Astrocyte of the hippocampus (primary cell): ENCODE measurements at places on chromosomes 4 and X.

DNA sequence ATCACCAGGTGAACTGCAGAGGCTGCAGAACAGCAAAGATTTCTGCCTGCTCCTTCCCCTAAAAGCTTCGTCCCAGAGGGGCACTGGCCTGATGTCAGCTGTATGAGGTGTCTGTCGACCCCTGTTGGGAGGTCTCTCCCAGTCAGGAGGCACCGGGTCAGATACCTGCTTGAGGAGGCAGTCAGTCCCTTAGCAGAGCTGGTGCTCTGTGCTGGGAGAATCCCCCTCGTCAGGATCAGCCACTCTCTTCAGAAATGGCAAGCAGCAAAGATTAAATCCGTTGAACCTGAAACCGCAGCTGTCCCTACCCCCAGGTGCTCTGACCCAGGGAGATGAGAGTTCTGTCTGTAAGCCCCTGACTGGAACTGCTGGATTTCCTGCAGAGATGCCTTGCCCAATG lies 1166.3 kb upstream of the ADGRL3 start:
- DNase-seq, result no peak

DNA sequence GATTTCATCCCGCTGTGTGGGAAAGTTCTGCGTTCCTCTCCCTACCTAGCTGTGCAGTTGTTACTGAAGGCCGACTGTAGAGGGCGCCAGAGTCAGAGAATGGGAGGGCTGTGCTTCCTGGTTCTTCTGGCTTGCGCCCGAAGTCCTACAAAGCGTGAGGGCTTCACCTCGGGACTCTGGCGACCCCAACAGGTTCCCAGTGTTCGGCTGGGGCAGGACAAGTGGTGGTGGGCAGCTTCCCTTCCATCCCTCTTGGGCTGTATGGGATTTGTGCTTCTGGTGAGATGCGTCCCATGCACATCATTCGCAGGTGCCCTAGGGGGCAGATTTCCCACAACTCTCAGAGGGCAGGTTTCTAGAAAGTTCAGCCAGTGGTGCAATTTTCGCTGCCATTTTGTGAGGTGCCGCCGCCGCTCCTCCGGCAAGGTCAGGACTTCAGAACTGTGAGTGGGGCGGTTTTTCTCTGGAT lies 27.3 kb downstream of the CT45A1 start:
- peak; percentile 6 for DNase-seq

DNA sequence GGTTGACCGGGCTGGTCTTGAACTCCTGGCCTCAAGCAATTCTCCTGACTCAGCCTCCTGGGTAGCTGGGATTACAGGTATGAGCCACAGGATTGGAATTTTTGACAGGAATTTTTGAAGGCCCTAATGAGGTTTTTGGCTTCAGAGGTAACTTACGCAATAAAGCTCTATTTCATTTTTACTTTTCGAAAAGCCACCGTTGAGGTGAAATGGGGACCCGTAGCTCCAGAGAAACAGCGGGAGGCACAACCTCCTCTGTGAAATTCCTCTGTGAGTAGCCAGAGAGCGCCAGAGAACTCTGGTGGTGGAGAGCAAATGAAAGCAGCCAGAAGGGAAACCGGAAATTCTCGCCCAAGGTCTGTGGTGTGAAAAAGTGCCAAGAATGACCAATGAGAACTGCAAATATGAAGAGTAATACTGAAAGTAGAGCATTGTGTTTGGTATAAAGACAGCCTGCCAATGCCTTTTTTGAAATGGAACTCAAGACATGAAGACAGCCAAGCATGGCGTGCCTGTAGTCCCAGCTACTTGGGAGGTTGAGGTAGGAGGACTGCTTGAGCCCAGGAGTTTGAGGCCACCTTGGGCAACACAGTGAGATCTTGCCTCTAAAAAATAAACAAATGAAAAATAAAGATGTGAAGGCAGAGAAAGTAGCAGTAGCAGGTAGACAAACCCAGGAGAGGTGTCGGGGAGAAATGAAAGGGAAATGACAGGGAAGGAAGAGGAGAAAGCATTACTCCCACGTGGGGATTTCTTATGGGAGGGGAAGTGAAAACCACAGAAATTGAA lies 33.0 kb upstream of the TMEM131L start:
- DNase-seq, result peak; percentile 86

DNA sequence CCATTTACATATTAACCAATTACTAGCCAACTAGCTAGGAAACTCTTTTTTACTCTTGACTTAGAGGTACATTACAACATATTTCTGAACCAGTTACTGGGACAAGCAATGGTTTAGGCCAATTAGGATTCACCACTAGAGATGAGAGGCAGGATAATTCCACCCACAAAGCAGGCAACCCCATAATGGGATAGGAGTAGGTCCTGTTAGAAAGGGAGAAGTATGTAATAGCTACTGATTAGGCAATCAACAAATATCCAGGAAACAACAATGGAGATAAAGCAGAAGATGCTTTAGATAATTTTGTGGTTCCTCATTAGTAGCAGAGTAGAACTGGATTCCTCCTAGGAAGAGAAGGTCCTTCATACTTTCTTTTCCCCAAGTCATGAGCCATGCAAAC lies 173.8 kb upstream of the GLRA2 start:
- DNase-seq, result no peak

DNA sequence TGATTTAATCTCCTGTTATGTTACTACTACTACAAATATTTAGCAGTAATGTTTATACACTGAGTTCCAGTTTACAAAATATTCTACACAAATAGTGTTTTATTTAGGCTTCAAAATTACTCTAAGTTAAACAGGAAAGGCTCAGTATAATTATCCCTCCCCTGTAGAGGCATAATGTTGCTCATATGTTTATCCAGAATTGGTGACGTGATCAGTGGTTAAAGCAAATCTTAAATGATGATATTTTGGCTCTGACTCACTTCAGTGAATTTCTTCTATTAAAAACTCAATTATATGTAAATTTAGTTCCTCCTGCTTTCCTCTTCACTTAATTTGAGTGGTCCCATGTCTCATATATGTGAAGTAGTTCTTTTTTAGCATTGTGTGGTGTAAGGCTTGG lies 438.5 kb downstream of the ADGRL3 start:
- DNase-seq, result peak; percentile 40

DNA sequence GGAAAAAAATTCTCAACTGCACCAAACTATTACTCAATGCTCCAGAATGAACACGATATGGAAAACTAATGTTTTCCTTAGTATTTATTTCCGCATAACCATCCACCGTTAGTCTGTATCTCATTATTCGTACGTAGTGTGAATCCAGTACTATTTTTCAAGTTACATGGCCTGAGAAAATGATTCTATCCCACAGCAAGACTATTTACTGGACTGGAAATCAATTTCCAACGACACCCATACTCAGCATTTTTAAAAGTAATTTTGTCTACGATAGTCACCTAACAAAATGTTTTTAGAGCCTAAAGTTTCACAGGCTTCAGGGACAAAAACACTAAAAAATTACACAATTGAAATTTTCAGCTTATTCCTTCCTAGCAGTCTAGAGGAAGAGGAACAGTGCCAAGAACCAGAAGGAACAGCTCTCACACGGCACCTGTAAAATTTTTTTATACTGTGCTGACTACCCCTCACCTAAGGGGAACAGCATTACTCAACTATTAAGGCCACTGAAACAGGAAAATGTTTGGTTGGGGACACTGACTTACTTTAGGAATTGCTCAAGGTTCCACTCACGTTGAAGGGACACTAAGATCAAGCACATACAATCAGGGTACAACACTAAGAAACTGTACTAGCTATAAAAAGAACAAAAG lies 9.6 kb downstream of the UBE2D3 start:
- DNase-seq, result no peak

DNA sequence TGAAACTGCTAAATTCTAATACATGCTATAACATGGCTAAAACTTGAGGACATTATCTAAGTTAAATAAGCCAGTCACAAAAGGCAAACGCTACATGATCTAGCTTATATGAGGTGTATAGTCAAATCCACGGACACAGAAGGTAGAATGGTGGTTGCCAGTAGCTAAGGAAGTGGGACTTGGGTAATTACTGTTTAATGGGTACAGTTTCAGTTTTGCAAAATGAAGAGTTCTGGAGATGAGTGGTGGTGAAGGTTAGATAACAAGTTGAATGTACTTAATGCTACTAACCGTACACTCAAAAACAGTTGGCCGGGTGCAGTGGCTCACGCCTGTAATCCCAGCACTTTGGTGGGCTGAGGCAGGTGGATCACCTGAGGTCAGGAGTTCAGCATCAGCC lies 644.5 kb upstream of the DIPK2B start:
- DNase-seq, result no peak
